Islet precursor cell (in vitro differentiated cells): ENCODE measurements at places on chromosomes 7 and 10.

- DNase-seq, result peak; percentile 64
These were observed at the start of gene SNCG for GRCh38 chr10:86958116-86958900. Gene SNCG, plus strand, starts transcription at chr10:86958599. Its CDS starts 99 bp downstream, at chr10:86958698.

GRCh38 chr7:42792841-42793240 is 119.0 kb downstream of the C7orf25 start:
- DNase-seq, result no peak

DNA sequence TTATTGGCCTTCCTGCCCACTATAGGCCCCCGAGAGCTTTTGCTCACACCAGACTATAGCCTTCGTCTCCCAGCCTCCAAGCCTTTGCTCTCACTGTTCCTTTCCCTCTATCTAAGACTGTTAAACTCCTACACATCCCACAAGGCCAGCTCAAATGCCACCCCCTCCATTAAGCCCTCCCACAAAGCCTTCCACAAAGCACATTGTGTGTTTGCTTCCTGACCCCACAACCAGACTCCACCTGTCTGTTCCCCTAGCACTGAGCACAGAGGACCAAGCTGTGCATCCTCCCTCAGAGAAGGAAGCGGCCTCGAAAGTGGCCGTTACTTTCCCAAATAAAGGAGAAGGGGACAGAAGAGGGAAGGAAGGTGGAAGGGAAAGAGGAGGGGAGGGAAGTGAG is 1.3 kb downstream of the LOXL4 start:
- DNase-seq, result no peak

GRCh38 chr7:136359333-136359903 is 382.3 kb upstream of the MTPN start:
- no peak for DNase-seq

DNA sequence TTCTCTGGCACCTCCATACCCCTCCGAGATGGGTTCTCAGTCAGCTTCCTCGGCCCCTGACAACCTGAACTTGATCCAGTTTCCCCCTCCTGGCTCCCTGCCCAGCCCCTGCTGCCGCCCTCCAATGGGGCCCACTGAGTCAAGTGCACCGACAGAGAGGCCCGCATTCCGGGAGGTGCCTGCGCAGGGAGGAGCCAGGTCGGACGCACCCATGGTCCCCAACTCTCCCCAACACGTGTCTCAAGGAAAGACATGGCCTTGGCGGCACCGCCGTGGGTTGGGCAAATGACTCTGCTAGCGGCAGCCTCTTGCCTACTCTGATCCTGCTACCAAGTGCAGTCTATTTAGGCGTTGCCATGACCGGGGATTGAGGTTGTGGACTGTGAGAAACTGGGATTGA is 275.3 kb downstream of the SNX13 start:
- no peak for DNase-seq

- no peak for DNase-seq
These were observed 183.9 kb downstream of the SGMS1 start for GRCh38 chr10:50439806-50440205.

- no peak for DNase-seq
These were observed at the start of gene OR9A2 for GRCh38 chr7:143027032-143027431. Gene OR9A2, minus strand, starts transcription at chr7:143027132. Its CDS starts 0 bp downstream, at chr7:143027132.

GRCh38 chr7:135204876-135205275 is 6.5 kb downstream of the WDR91 start:
- DNase-seq, result no peak

- DNase-seq, result no peak
These were observed 308.3 kb upstream of the IGFBP3 start for GRCh38 chr7:46229409-46229808.

DNA sequence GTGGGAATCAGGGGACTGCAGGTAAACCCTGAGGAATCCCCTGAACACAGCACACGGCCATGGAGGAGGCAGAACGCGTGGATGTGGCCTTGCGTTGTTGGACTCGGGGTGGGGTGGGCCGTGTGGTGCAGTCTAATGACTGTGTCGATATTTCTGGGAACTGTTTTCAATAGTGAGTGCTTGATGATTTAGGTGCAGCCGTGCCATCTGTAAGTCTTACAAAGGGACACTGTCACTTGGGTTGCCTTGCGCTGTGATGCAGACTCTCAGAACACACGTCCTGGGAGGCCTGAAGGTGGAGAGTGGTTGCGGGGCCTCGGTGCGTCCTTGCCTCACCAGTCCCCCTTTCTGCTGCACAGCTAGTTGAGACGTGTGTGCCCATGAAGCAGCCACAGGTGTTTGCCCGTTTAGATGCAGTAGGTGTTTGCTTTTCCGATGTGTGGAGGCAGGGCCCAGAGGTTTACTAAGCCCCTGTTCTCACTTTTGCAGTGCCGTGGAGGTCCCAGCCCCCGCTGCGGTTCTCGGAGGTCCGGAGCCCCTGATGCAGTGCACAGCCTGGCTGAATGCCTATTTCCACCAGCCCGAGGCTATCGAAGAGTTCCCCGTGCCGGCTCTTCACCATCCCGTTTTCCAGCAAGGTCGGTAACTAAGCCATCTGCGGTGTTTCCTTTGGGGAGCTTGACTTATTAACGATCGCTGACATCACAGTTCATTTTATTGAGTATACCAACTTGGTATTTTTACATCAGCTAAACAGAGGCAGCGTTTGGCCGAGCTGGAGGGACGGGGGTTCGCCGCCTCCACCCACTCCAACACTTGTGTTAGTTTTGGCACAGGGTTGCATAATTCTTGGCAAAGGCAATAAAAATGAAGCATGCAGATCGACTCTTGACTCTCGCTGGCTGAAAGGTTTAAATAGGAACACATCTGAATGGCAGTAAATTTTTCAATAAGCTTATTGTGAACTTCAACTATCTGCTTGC is 240.7 kb downstream of the MGMT start:
- no peak for DNase-seq

- no peak for DNase-seq
These were observed 20.8 kb upstream of the ADAM12 start for GRCh38 chr10:126408953-126409641.

DNA sequence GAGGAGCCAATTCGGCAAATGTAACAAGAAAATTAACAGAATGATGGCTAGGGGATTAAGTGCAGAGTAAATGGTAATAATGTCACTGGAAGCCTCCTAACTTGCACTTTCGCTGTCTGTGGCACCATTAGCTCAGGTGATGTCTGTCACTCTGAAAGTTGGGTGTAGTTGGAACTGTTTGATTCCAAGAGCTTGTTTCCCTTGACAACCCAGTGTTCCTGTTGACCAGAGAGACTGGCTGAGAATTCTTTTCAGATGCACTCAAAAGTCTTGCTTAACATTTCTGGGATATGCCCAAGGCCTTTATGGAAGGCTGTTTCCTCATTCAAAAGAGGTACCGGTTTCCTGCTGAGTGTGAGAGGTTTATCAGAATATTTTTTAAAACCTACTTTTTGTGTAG is 49.6 kb downstream of the PLPP4 start:
- no peak for DNase-seq

DNA sequence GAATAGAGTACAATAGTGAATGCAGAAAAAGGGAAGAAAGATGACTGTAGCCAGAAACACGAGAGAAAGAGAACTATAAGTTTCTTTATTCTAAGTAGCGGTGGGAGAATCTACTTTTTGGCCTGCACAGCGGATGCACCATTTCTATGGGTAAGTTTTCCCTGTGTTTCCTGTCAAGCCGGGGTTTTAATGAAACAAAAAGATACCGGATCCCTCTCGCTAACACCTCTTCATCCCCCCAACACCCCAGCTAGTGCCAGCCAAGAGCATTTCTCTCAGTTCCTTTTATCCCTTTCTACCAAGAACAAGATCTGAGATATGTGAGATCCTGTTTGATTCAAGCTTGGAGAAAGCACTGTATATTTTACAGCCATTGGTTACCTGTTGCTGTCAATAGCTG is 14.7 kb downstream of the PTPRZ1 start:
- DNase-seq, result no peak

DNA sequence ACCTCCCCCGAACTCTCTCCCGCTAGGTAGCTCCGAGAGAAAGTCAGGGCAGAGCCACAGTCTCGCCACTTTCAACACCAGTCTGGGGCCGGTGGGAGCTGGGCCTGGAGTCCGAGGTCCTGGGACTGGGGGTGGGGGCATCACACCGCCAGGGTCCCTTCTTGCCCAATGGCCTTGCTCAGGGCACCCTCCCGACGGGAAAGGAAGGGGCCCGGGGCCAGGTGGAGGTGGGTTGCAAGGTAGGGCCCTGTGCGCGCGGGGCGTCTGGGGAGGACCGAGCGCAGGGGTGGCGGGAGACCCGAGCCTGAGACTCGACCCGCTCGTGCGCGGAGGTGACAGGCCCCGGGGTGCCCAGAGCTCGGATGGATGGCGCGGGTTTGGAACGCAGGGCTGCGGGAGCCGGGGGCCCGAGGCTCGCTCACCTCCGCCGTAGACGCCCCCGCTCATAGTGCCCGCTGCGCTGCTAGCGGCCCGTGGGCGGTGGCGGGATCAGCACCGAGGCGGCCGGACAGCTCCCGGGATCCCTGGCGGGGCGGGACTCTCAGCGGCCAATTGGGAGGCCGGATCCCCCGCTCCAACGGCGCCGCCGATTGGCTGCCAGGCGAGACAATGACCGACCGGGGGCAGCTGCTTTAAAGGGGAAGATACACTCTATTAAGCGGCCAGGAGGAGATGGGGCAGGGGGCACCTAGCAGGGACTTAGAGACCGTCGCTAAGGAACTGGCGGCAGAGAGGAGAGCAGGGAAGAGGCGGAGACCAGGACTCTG is at the start of gene ACTL6B:
TSS of gene ACTL6B (minus strand) at position 541 of the 767 bp plus-strand sequence. CDS start at position 447, 94 bp downstream.
- peak; percentile 86 for DNase-seq

GRCh38 chr7:41508755-41509154 is 194.1 kb downstream of the INHBA start:
- DNase-seq, result no peak

- no peak for DNase-seq
These were observed 130.0 kb downstream of the ELAPOR2 start for GRCh38 chr7:86929293-86930109.

- DNase-seq, result no peak
These were observed 648.1 kb upstream of the FOXK1 start for GRCh38 chr7:4033996-4034395.

- no peak for DNase-seq
These were observed 84.4 kb upstream of the BET1 start for GRCh38 chr7:94088560-94088959.

DNA sequence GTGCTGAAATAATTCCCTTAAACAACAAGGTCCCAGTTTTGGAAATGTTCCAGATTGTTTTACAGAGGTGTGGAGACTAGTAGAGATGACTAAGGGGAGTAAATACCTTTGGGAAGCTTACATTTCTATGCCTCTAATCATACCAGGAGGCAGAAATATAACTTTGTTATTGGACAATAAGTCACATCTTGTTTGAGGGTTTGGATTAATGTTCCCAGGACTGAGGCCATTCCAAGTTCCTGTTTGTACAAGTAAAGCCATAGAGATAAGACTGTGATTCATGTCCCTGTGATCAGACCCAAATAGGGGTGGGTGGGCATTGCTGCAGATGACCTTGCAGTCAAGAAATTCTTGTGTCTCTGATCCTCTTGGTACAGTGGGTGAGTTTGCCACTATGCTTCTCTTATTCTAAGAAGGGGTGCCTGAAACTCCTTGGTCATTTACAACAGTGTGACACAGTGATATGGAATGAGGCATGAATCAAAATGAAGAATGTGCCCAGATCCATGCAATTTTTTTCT is 508.3 kb downstream of the SORCS3 start:
- no peak for DNase-seq

DNA sequence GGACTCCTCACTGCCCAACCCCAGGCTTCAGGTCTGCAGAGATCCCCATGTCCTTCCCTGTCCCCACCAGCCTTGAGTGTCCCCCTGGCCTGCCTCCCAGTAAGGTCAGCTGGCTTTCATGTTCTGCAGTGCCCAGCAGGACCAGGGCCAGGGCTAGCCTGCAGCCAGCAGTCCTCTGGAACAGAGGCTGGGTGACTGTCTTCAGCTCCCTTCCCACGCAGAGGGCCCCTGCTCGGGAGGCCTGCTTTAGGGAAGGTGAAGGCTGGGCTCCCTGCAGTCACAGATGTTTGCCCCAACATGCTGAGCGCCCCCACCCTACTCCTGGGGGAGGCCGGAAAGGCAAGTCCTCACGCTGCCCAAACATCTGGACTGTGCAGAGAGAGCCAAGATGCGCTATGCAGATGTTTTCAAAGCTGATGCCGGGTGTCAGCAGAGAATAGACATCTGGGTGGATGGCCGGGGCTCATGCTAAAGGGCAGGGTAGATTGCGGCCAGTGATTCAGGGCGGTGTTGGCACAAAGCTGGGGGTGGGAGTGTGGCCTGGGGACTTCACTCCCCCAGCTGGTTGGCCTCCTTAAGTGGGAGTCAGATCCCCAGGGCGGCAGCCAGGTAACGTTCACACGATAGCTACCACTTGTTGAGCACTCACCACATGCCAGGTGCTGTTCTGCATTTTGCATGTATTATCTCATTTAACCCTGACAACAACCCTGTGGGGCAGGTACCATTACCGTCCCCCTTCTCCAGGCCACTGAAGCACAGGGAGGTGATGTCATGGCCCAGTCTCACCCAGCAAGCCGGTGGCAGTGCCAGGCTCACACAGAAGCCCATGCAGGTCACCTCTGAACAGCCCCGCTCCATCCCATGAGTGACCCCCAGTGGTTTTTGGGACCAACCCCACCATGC is 71.2 kb upstream of the COL13A1 start:
- no peak for DNase-seq

- peak; percentile 87 for DNase-seq
These were observed 105.8 kb downstream of the ARHGAP21 start for GRCh38 chr10:24617771-24618396.

DNA sequence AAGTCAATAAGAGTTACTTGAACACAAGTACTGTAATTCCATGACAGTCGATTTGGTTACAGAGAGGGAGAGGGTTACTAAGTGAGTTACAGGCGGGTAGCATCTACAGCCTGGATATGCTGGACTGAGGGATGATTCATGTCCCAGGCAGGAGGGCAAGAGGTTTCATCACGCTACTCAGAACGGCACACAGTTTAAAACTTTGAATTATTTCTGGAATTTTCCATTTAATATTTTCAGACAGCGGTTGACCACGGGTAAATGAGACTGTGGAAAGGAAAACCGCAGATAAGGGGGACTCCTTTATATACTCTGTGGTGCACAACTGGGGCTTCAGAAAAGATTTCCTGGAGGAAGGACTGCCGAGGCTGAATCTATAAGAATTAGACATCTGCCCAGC is 25.7 kb upstream of the LRRC4 start:
- DNase-seq, result no peak

GRCh38 chr7:42070068-42070467 is 166.9 kb downstream of the GLI3 start:
- no peak for DNase-seq

DNA sequence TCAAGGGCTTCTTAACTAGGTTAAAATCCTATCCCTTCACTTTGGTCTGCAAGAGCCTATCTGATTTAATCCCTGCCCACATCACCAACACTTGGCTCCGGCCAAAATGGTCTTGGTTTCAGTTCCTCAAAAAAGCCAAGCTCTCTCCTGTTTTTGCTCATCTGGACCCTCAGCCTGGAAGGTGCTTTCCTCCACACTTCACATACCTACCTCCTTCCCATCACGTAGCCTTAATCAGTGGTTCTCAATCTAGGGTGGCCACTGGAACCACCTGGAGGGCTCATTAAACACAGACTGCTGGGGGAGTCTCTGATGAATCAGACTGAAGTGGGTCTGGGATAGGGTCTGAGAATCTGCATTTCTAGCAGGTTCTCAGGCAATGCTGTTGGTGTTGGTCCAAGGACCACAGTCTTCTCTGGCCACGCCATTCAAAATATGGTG is 227.0 kb upstream of the AOAH start:
- DNase-seq, result no peak
